H7 (cell line): ENCODE measurements at places on chromosomes 5 and 9.

DNA sequence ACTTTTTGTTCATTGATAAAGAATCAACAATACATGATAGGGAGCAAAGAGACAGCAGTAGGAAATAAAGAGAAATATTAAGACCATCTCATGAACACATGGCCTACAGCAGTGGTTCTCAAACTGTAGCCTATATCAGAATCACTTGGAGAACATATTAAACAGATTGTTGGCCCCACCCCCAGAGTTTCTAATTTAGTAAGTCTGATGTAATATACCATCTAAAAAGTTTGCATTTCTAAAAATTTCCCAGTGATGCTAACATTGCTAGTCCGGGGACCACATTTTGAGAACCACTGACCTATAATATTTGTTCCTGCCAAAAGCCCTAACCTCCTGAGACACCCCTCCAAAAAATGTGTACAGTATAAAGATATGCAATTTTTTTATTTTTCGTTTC lies 306.2 kb upstream of the NREP start:
- no peak for DNase-seq

DNA sequence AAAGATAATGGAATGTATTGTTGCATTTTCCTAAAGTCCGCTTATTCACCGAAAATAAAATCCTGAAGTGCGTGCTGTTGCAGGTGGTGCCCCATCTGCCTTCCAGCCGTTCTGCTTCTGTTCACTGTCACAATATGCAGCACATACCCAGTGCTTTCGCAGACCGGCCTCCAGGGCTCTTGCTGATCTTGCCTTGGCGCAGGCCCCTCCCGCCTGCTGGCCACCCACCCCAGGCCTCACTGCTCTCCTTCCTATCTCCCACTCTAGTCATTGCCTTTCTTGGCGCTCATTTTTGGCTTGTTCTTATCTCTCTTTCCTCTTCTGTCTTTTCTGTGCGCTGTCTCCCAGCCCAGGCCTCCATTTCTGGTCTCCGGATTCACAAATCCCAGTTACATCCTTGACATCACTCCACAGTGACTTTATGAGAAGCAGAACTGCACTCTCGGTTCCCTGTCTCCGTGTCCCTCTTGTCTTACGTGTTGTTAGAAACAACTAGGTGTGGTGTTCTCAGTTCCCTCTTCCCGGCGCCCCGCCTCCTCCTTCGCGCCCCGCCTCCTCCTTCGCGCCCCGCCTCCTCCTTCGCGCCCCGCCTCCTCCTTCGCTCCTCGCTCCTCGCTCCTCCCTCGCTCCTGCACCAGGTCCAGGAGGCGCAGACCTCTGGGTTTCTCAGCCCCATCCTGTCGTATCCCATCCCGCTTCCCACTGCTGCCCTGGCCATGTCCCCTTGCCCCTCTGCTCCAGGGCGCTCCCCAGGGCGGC lies 201.7 kb upstream of the OTULINL start:
- peak; percentile 91 for DNase-seq

DNA sequence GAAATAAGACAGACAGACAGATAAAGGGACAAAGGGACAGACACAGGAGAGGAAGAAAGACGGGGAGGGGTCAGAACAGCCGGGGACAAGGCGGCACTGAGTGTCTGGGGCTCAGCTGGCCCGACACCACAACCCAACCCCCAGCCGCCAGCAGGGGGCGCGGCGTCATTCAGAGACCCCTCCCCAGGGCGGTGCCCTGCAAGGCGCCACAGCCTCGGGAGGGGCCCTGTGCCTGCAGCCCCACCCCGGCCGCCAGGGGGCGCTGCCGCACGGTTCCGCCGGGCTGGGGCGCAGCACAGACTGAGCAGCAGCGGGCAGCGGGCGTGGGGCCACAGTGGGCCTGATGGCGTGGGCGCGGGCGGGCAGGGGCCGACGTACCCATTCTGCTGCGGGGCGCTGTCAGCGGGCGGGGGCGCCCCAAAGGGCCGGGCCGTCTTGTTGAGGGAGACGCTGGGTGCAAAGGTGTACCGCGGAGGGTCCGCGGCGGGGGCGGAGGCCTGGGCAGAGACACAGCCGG lies 5.9 kb downstream of the PDLIM7 start:
- peak; percentile 100 for DNase-seq

GRCh38 chr5:228886-229285 lies 10.8 kb downstream of the SDHA start:
- no peak for DNase-seq

DNA sequence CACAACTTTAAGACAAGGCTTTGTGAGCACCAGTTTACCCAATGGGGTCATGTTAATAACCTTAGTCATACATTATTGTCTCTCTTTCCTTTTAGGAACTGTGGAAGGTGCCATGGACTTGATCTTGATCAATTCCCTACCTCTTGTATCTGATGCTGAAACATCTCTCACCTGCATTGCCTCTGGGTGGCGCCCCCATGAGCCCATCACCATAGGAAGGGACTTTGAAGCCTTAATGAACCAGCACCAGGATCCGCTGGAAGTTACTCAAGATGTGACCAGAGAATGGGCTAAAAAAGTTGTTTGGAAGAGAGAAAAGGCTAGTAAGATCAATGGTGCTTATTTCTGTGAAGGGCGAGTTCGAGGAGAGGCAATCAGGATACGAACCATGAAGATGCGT lies 48.7 kb downstream of the TEK start:
- DNase-seq, result peak; percentile 22

DNA sequence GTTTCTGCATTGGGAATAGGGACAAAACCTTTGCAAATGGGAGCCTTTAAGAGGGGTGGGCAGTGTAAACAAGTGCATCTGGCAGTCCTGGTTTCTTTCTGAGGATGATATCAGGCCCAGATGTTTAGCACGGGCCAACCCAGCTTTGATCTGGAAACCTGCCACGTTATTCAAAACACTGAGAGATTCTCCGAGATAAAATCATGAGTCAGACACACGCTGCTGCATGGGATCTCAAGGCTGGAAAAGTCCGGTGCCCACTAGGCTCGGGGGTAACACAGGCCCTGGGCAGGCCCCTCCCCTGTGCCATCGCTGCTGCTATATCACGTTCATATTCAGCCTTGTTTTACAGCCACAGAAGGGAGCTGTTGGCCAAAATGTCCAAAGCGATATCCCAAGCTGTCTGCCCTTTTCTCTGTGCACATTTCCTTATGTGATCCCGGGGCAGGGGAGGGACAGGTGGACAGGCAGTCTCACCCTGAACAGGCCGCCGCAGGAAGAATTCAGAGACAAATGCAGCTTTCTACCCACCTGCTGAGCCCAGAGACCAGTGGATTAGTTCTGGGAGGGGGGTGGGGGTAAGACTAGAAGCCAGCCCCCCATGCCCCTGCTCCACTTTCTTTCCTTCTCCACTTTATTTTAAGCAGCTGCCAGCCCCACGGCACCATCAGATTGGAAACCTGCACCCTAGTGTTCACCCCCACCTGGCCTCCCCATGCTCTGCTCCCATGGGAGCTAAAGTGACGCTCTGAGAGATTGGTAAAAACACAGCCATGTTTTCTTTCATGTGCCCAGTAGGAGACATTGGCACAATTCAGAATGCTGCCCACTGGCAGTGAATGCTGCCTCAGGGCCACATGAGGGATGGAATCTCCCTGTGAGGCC lies 63.1 kb downstream of the TMOD1 start:
- DNase-seq, result peak; percentile 35

- DNase-seq, result no peak
Measured at GRCh38 chr5:143446535-143447226, 43.2 kb upstream of the NR3C1 start.

DNA sequence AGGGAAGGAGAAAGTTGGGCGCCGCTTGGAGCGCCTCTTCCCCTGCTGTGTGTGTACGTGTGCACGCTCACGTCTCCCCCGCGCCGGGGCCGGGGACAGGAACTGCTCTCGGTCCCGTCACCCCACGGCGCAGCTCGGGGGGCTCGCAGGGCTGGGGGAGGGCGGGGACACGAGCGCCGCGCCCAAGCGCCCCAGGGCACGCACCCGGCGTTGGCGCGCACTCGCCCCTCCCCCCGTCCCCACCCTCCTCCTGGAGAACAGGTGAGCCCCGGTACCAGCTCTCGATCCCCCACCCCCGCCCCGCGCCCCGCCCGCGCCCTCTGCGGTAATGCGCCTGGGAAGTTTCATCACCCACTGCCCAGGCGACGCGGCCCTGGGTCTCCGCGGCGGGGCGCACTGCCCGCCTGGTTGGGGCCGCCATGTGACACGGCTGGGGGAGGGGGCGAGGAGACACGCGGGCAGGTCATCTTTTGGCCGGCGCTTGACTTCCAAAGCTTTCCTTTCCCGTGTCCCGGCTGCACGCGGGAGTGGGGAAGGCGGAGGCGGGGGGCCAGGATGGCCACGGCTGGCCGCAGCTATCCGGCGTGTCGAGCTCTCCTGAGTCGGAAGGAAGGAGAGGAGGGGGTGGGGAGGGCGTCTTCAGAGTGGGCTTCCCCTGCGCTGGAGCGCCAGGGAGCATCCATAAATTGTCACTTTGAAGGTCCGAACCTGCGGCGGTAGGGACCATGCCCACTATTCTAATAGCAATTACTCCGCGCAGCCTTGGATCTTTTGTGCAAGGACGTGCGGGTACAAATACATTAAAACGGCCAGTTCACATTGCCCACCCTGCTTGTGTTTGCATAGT lies 1.5 kb upstream of the STC2 start:
- DNase-seq, result peak; percentile 94

GRCh38 chr9:127773272-127773671 lies 5.2 kb downstream of the SH2D3C start:
- DNase-seq, result no peak

- no peak for DNase-seq
Measured at GRCh38 chr5:89901346-89901745, 508.2 kb downstream of the CETN3 start.

DNA sequence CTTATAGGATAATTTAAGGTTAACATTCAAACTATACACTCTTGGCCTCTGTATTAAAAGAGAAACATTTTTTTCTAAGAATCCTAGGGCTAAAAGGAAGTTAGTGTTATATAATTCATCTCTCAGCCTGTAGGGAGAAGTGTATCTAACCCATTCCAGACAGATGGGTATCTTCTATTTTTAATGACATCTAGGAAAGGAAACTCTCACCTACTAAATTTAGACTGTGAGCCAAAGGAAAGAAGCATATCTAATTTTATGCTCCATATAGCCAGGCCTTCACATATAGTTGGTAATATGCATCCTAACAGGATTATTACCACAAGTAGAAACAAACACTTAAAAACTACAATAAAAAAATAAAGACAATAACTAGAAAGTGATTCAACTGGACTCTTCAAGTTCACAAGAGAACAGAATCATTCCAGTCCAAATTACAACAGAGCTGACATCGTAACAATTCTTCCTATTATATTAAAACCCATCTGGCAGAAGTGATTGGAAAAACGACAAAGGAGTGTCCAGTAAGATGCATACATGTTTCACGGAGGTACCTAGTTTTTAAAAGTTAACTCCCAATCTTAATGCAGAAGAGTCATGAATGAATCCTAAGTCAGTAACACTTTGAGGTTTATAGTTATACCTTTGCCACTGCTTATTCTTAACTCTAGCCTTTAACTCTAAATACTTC lies 39.4 kb downstream of the SCAI start:
- DNase-seq, result no peak

DNA sequence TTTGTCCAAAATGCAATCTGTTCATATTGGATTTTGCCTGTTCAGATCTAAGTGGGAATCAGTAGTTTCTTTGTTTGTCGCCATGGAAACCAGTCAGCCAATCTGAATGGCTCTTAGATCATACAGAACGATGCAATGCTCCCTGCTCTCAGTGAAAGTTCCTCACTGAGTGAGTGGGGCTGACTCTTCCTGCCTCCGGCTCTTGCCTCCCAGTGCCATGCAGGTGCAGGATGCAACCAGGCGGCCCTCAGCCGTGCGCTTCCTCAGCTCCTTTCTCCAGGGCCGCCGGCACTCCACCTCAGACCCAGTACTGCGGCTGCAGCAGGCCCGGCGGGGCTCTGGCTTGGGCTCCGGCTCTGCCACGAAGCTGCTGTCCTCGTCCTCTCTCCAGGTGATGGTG lies at the start of gene PTPDC1:
Gene PTPDC1 (plus strand): TSS at position 151 of the 400 bp plus-strand sequence. CDS start 67 bp downstream, at position 218.
- DNase-seq, result peak; percentile 80

DNA sequence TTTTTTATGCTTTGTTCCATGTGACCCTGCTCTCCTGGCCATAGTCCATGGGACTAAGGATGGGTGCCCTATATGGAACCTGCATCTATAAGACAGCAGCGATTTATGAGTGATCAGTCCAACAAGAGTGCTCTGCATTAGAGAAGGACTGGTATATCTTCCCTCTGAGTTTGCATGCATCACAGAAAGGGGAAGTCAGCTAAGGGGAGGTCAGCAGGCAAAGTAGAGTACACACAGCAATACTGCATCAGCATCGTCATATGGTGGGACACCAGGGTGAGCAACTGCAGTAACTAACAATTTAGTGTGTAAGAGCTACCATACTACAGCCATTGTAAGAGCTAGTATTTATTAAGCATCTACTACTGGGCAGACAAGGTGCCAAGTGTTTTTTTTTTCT lies 311.3 kb downstream of the NDUFS4 start:
- no peak for DNase-seq

DNA sequence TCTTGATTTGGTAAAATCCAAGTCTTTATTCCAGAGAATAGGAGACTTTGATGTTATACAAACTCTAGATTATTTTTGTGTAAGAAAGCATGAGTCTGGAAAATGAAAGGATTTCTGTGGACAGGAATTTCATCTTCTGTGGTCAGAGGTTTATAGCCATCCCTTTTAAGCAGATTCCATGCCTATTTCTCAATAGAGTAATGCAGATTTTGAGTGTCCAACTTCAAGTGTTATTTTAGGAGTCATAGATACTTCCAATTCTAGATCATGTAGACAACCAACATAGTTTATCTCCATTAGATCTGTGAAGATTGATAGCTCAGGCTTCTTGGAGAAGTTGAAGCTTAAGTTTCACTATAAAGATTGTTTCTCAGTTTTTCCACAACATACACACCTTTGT lies 379.7 kb downstream of the PSAT1 start:
- no peak for DNase-seq
